ENCODE measurements at places on chromosomes 11 and 22.

GRCh38 chr11:126312961-126313360 lies 9.1 kb downstream of the DCPS start:
- DNase-seq: no peak

DNA sequence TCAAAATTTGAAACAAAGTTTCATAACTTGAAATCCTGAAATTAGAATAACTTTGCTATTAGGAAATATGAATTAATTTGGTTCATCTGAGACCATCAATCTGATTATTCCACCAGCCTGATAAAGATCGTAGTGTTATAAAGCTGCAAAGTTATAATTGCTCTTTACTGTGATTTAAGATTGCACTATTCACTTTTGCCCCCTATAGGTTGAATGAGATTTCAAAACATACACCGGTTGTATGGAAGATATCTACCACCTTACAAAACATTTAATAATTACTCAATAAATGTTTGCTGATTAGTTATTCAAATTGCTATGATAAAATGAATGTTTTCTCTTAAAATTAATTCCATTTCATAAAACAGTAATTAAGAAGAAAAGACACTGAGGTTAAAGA lies 26.1 kb downstream of the APIP start:
- DNase-seq: no peak

DNA sequence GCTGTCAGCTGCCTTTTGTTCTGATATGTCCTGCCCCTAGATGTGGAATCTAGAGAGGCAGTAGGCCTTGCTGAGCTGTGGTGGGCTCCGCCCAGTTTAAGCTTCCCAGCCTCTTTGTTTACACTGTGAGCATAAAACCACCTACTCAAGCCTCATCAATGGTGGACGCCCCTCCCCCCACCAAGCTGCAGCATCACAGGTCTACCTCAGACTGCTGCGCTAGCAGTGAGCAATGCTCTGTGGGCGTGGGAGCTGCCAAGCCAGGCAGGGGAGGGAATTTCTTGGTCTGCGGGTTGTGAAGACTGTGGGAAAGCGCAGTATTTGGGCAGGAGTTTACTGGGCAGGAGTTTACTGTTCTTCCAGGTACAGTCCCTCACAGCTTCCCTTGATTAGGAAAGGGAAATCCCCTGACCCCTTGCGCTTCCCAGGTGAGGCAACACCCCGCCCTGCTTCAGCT lies 98.5 kb downstream of the SMCO4 start:
- DNase-seq: no peak

GRCh38 chr11:9180784-9181183 lies 84.4 kb downstream of the DENND5A start:
- DNase-seq: no peak

DNA sequence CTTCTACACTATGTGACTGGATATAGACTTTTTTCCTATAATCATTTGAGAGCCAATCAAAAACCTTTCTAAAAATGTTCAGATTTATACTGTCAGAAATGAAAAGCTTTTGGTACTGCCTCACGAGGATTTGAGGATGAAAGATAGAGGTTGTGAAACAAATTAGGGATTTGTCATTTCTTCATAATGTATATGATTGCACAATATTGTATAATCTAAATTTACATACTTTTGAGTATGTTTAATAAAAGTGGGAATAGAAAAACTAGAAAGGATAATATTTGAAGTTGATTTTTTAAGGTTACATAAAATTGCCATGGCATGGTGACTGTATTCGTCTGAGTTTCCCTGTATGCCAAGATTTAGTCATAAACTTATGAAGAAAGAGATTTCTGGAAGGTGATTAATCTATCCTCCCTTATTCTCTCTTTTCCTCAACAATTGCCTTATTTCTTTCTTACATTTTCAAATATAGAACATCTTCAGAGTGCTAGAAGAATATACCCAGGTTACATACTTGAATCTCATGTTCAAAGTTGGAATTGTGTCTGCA lies 56.2 kb downstream of the CASP12 start:
- DNase-seq: no peak

DNA sequence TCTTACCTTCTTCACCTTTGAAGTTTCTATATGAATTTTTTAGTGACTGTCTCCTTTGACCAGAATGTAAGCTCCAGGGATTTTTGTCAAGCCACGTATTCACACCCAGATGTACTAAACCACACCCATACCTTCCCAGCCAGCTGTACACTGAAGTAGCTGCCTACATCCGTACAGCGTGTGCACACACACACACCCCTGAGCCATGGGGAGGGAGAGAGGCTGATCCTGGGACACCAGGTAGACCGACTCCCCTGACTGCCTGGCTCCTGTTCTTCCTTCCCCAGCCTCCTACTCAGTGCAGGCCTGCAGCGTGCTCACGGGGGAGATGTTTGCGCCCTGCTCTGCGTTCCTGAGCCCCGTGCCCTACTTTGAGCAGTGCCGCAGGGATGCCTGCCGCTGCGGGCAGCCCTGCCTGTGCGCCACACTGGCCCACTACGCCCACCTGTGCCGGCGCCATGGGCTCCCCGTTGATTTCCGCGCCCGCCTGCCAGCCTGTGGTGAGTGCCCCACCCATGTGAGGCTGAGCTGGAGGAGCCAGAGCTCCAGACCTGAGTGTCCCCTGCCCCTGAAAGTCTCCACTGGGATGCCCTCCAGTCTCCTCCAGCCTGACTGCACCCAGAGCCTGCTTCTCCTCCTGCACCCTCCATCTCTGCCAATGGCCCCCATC lies 25.9 kb downstream of the OTOG start:
- no peak for DNase-seq

DNA sequence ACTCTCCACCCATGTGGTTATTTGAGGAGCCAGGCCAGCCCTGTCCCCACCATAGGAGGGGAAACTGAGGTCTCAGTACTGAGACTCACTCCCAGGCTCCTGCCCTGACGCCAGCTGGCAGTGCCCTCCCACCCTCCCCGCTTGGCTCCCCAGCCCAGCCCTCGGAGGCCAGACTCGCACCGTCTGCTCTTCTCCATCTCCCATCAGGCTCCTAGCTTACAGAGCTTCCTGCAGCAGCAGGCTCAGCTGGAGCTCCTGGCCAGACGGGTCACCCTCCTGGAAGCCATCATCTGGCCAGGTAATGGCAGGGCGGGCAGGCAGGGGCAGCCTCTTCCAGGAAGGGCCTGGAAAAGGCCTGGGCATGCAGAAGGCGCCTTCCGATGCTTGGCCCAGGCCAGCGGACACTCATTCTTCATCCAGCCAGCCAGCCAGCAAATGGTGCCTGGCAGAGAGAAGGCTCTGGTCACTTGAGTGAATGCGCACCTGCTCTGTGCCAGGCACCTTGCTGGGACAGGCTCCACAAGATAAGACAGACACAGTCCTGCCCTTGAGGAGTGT lies 12.6 kb downstream of the RHBDD3 start:
- no peak for DNase-seq

DNA sequence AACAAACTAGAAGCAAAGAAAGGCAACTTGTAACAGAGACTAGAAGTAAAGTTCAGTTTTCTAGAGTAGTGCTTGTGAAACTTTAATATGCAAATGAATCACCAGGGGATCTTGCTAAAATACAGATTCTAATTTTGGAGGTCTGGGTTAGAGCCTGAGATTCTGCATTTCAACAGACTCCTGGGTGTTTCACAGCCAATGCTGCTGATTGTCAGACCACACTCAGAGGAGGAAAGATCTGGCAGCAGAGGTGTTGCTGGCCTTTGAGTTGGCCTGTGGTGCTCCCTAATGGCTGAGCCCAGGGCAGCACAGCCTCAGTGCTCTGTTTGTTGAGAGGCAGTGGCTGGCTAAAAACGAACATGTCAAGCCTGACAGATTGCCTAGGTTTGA lies 5.4 kb downstream of the CRY2 start:
- no peak for DNase-seq

GRCh38 chr11:44709966-44710365 lies 16.8 kb upstream of the TSPAN18 start:
- DNase-seq: no peak

DNA sequence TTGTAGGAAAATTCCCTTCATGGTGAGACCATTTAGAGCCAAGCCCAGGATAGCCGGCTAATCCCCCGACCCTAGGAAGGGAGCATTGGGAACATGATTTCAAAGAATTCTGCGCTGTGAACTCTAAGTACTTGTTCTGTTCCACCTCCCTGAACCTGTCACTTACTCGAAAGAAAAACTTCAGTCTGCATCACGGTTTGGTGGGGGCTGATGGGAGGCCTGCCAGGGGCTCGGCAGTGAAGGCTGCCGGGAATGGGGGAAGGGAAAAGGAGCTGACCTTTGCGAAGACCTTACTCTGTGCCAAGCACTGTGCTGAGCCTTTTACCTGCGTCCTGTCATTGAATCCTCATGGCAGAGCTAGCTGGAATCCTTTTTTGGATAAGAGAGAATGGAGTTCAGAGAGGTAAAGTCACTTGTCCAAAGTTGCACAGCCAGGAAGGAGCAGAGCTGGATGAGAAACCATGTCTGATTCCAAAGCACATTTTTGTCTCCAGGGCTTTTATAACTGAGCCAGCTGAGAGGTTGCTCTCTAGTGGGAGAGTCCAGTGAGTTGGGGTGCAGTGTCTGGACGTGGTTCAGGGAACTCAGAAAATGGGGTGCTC lies 15.4 kb downstream of the RASD2 start:
- no peak for DNase-seq

DNA sequence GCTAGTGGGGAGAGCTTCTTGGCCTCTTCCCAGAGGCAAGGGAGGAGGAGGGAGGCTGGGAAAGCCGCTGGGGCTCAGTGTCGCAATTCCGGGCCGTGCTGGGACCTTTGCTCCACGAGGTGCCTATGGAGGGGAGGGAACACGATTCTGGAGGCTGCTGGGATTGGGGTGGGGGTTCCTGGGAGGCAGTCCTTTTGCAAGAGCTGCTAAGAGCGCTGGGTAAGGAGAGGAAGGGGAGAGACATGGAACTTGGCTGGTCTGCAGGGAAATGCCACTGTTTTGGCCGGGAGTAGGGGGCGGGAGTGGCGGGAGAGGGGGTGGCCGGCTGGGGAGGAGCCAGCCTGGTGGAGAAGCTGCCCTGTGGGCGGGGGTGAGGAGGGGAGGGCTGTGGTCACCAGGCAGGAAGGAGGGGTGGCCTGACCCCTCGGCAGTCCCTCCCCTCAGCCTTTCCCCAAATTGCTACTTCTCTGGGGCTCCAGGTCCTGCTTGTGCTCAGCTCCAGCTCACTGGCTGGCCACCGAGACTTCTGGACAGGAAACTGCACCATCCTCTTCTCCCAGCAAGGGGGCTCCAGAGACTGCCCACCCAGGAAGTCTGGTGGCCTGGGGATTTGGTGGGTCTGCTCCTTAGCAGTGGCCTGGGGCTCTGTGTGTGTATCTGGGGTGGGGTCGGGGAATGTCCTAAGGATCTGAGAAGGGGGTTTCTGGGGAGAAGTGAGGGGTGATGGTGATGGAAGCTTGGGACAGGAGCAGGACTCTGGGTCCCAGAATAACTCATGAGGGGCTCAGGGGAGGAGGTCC lies at the start of gene NR1H3:
Gene NR1H3, plus strand, starts transcription at position 480 of the 800 bp plus-strand sequence. CDS start 1,221 bp downstream, outside the sequence.
- no peak for DNase-seq

GRCh38 chr11:628056-628455 lies 1.1 kb upstream of the SCT start:
- no peak for DNase-seq

- no peak for DNase-seq
Measured at GRCh38 chr11:61887839-61888494, 3.4 kb downstream of the FADS3 start.

All from NCI-H2171 (cell line).